ENCODE measurements at places on chromosomes 16 and 17.

GRCh38 chr16:81140930-81141780 lies 45.0 kb upstream of the GCSH start:
- no peak for DNase-seq

DNA sequence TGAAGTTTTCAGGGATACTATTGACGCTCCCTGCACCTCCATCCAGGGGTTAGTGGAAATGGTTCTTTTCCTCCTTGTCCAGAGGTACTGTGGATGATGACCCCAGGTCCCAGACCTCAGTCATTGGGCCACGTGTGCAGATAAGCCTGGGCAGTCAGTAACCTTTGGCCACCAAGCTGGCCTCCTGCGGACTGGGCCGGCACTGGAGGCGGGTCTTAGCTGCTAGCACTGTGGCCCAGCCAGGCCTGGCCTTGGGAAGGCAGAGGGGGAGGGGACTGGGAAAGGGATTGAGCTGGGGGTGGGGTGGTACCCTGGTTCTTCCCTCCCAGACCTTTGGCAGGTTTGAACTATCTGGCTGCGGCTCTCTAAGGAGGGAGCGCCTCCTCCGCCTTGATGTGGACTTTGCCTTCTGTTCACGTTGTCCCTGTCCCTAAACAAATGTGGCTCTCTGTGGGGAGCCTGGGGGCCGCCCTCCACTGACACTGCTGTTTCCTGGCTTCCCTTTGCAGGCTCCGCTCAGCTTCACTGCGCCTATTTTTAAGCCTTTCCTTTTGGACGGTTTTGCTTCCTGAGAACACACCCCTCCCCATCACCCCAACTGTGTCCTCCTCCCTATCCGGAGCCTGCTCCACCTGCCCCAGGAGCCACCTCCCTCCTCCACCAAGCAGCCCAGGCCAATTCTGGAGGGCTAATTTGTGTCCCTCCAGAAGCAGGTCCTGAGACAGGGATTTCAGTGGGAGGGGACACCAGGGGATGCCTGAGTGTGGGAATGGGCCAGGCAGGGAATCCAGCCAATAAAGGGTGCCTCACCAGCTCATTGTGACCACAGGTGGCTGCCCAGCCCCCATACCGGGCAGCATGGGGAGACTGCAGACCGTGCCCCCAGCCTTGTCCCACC lies 251.9 kb downstream of the SEC14L1 start:
- DNase-seq, result no peak

DNA sequence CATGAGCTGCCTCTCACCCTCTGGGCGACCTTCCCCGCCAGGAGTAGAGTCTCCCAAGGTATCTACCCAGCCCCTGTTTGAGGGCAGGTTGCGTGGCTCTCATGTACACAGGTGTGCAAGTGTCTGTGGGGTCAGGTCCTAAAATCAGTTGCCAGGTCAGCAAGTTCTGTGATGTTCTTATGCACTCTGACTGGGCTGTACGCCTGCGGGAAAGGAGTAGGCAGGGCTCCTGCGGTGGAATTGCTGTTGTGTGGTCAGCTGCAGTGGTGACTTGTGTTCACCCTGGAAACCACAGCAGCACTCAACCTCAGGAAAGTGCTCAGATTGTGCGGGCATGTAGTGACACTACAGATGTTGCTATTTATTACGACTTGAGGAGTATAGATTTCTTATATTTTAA lies 19.4 kb downstream of the NARF start:
- no peak for DNase-seq

DNA sequence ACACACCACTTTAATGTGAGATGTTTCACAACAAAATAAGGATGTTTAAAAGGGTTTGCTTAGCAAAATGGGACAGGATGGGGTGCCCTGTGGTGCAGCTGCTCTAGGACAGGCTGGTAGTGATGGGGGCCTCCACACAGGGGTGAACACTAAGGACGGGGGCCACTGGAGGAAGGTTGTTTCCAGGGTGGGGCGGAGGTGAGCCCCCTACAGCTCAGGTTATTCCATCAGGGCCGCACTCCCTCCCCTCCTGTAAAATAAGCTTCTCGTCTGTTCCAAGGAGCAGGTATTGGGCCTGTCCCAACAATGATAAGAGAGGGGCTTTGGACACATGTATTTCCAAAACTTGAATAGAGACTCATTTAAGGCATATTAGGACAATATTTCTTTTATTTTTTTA lies 1.9 kb upstream of the HEXD start:
- no peak for DNase-seq

GRCh38 chr17:71830866-71831265 lies 290.0 kb upstream of the SOX9 start:
- no peak for DNase-seq

DNA sequence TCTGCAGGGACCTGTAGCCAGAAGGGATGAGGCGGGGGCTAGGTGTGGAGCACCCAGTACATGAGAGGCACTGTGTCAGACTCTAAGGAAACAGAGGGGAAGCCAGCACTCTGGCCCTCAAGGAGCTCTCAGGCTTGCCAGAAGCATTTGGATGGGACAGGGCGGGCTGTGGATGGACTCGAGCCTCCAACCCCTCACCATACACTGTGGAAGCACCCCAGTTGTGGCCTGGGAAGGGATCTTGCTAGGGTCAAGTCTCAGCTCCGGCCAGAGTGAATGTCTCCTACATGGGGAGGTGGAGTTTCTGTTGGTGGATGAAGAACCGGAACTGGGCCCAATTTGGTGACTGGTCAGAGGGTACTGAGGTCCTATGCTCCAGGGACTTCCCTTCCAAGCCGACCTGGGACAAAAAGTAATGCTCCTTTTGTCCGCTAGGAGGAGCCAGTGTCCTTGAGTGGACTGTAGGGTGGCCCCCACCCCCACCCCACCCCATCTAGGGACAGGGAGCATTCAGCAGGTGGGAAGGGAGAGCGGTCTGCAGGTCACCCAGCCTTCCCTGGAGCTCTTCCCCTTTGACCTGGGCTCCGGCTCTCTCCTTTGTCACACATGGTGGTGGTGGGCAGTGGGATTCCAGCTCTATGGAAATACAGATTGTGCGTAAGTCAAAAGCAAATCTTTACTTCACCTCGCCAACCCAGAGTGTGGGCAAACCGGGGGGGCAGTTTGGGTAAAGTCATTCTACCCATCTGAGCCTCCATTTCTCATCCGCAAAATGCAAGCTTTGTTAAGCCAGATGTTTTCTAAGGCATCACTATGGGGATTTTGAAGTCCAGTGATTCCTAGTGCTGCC lies 20.4 kb upstream of the PHB1 start:
- DNase-seq, result peak; percentile 70

DNA sequence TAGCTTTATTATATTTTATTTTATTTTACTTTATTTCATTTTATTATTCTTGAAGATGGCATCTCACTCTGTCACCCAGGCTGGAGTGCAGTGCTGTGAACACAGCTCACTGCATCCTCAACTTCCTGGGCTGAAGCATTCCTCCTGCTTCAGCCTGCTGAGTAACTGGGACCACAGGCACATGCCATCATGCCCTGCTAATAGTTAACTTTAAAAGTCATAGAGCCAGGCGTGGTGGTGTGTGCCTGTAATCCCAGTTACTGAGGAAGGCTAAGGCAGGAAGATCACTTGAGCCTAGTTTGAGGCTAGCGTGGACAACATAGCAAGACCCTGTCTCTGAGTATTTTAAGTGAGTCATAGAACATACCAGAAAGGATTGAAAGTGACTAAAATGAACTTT lies 38.7 kb downstream of the ESRP2 start:
- DNase-seq, result no peak

DNA sequence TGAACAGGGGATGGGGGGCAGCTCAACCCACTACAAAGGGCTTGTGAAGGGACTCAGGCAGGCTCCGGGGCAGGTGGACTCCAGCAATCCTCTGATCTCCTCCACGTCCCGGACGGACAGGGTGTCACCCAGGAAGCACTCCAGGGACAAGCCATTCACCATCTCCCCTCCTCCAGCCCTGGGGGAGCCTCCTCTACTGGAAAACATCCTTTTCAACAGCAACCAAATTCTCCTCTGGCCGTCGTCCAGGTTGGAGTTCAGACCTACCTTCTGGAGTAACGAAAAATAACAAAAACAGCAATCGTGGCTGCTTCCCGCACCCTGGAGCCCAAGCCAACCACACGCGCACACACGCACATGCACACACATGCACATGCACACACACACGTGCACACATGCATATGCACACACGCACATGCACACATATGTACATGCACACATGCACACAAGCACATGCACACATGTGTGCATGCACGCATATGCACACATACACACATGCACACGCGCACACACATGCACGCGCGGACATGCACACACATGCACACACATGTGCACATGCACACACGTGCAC lies 8.9 kb upstream of the RBFOX3 start:
- no peak for DNase-seq

GRCh38 chr17:81165246-81166032 lies at the start of gene PVALEF:
Gene PVALEF (plus strand): TSS chr17:81165507. CDS start chr17:81181227, 15,720 bp downstream.
- DNase-seq, result no peak

DNA sequence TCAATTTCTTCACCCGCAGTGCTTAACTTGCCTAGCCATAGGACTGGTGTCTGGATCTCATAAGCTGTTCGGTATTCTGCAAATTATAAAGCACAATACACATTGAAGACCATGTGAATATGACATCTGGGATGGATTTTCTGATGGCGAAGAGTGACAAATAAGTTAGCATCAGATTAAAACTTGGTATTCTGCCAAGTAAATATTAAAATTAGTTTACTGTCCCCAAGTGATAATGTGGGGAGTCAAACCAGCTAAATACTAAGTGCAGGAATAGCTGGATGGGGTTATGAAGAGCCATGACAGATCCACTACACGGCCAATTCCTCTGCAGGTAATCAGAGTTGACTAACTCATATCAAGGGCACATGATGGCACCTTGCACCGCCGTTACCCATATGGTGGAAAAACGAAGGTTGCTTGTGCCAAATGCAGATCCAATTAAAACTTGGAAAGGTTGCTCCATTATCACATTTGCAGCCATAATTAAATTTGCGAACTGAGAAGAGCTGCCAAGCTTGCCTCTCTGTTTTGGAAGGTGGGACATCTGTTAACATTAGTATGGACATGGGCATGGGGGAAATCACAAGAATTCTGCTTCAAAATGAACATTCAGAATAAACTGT lies 114.9 kb upstream of the TOM1L1 start:
- DNase-seq, result no peak

DNA sequence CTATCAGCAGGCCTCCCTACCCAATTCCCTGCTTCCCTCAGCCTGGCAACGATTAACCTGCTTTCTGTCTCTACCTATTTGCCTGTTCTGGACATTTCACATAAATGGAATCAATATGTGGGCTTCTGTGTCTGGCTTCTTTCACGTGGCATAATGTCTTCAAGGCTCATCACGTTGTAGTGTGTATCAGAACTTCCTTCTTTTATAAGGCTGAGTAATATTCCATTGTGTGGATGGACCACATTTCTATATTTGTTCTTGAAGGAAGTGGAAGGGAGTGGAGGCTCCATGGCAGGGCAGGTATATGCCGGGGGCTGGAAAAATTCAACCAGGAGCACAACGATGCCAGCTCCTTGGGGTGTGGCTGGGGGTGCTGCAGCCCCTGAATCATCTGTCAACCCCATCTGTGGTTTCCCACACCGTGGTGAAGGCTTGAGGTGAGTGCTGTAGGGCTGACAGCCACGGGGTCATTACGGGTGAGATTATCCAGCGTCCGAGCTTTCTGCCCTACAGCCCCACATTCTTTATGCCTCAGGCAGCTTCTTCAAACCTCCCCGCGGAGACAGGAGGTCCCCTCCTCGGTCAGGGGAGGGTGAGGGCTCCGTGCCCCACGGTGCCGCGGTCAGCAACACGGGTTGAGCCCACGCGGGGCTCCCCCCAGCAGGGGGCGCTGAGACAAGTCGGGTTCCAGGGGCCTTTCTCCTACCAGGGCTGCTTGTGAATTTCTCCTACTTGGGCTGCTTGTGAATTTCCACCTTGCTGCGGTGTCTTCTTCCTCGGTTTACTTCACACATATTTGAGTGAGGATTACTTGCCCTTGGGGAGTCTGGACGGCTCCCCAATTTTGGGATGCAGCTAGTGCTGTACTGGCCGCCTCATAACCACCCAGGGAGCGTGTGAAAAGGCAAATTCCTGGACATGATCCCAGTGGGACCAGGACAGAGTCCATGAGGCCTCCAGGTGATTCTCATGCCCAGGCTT lies 18.3 kb upstream of the WFIKKN2 start:
- DNase-seq, result no peak

GRCh38 chr17:36859706-36860105 lies 77.6 kb upstream of the LHX1 start:
- no peak for DNase-seq

GRCh38 chr16:31108035-31108793 lies at the start of gene BCKDK:
Gene BCKDK (plus strand): TSS chr16:31108386. CDS start chr16:31109224, 838 bp downstream.
- DNase-seq, result peak; percentile 48

GRCh38 chr16:2691491-2692248 lies 9.3 kb downstream of the KCTD5 start:
- DNase-seq, result no peak

DNA sequence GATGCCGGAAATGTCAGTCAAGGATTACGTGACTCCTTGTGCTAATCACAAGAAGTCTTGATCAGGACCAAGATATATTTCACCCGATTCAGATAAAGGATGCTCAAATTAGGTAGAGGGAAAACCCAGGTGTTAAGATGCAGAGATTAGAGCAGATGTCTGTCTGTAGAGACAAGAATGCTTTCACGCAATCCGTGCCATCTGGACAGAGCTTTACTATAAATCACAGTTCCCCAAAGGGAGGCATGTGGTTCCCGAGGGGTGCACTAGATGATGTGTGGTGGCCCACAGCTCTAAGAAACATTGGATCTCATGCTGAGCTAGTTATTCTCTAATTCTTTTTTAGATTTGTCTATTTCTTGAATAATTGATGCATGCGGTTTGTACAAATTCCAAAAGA lies 9.8 kb upstream of the MAP3K14 start:
- no peak for DNase-seq

DNA sequence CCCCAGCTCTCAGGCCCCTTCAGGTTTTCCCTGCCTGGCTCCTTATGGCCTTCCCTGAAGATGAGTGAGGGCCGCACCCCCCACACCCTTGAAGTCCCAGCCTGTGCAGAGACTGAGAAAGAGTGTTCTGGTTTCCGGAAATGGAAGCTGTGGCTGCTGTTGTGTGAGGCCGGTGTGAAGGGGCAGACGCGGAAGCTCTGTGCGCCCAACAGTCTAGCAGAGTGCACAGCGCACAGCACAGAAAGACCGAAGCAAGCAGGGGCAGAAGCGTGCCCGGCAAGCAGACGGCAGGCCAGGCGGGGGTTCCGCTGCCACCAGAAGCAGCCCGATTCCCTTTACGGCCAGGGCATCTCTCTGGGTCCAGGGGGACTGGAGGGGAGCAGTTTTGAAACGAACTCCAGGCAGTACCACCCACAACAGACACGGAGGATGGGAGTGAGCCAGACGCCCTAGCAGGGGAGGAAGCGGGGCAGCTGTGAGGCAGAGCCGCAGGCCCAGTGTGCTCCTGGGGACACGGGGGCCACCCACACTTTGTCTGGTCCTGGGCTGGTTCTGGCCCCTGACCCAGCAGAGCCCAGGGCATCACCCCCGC lies 16.7 kb downstream of the TPSG1 start:
- no peak for DNase-seq

GRCh38 chr17:36188891-36189306 lies 7.7 kb downstream of the CCL3L1 start:
- no peak for DNase-seq

All from tibial nerve (tissue), 4 donors.